ENCODE measurements at places on chromosomes 2 and 18. TPM values are rescaled to one million over a fixed set of nuclear protein-coding genes. Genes with fewer than 3 reads are reported as not detected.

The CRYGC gene
- not detected for total RNA-seq

The LAMA1 gene
- 17.5 TPM for total RNA-seq

The CCDC85A gene
- total RNA-seq: 0.04 TPM

The SRD5A2 gene
- total RNA-seq: 0.04 TPM

The CXCR2 gene
- total RNA-seq: not detected

The CHRND gene
- total RNA-seq: not detected

The NETO1 gene
- total RNA-seq: 15.9 TPM

The RTP5 gene
- not detected for total RNA-seq

The CROCC2 gene
- total RNA-seq: not detected

The QPCT gene
- total RNA-seq: 1.1 TPM

The CNRIP1 gene
- 0.81 TPM for total RNA-seq

The HSBP1L1 gene
- total RNA-seq: 2.8 TPM

The FEV gene
- total RNA-seq: not detected

The ACMSD gene
- not detected for total RNA-seq

The CENPA gene
- 34.0 TPM for total RNA-seq

The MARCHF4 gene
- total RNA-seq: 0.38 TPM

The MAL gene
- 0.80 TPM for total RNA-seq

The ANKRD29 gene
- 2.9 TPM for total RNA-seq

The HJURP gene
- total RNA-seq: 84.5 TPM

The IL36B gene
- not detected for total RNA-seq

The CCDC178 gene
- total RNA-seq: not detected

The TMEM17 gene
- total RNA-seq: 1.7 TPM

The SULT1C2 gene
- 1.4 TPM for total RNA-seq

All from H7 (cell line).